ENCODE measurements at places on chromosomes 6 and 20. TPM values are rescaled to one million over a fixed set of nuclear protein-coding genes. Genes with fewer than 3 reads are reported as not detected.
A peak's percentile ranks its signal among the peaks of the same experiment; 100 is the strongest.

- peak; percentile 57 for DNase-seq
Measured at GRCh38 chr20:58310291-58310782, 822 bp downstream of the RAB22A start.

Gene OR2J3
- total RNA-seq = not detected

DNA sequence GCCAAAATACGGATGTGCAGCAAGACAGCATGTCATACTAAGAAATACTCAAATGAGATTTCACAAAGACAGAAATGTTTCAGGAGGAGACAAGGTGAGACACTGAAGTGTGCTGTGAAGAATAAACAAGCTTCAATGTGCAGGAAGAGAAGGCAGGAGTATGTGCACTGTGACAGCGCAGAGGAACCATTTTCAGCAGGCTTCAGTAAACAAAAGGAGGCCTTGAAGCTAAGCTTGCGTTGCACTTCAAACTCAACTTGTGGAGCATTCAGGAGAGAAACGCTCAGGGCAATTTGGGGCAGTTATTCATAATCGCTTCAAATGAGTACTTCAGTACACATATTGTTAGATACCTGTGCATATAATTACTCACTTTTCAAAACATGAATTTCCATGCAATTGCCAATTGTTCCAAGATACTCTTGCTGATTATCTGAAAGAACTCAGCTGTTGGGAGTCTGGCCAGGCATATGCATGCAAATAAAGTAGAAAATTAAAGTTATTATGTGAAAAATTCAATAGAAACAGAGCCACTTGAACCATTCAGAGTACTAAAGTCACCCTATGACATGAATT lies 234.2 kb upstream of the OPRM1 start:
- DNase-seq = no peak

GRCh38 chr6:157025437-157025836 lies 248.3 kb downstream of the ARID1B start:
- DNase-seq = peak; percentile 13

- DNase-seq = no peak
Measured at GRCh38 chr6:24997905-24998304, 62.1 kb upstream of the RIPOR2 start.

Gene THBS2
- 164 TPM for total RNA-seq

DNA sequence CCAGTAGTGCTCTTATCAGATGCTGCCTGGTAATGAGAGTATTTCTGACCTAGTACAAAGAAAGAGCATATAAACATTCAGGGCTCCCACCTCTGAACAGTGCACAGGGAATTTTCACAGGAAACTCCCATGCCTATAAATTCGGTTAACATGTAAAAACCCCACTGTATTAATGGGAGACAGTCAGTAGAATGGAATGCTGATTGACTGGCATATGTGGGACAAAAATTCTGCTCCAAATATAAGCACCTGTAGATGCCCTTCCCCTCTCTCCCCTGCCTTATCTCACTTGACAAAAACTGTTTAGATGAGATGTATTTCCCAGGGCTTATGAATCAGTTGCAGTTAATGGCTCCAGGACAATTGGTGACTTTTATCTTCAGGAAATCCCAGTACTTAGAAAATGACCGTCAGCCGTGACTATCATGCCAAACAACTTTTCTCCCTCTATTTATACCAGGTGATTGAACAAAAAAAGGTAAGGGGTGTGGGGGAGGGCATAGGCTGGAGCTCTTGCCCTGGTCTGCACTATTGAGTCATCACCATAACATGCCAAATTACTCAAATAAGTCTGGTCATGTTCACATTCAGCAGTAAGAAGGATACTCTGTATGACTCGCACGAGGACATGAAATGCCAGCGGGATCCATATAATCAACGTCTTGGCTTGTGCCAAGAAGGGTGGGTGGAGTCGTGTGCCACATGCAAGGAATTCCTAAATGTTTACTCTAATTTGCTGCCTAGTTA lies 176.4 kb upstream of the BMP2 start:
- DNase-seq = peak; percentile 85

Gene PRR18
- total RNA-seq = not detected

DNA sequence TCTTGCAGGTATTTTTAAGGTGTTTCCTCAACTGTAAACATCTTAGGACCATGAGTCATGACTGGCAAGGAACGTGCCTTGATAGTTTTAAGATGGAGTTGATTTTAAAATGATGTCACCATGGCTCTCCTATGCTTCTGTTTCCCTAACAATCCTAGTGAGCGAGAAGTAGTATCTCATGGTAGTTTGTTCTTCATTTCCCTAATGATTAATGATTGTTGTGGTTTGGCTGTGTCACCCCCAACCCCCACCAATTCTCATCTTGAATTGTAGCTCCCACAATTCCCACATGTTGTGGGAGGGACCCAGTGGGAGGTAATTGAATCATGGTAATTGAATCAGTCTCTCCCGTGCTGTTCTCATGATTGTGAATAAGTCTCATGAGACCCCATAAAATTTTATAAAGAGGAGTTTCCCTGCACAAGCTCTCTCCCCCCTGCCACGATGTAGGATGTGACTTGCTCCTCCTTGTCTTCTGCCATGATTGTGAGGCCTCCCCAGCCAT lies 16.8 kb upstream of the BNIP5 start:
- peak; percentile 74 for DNase-seq

DNA sequence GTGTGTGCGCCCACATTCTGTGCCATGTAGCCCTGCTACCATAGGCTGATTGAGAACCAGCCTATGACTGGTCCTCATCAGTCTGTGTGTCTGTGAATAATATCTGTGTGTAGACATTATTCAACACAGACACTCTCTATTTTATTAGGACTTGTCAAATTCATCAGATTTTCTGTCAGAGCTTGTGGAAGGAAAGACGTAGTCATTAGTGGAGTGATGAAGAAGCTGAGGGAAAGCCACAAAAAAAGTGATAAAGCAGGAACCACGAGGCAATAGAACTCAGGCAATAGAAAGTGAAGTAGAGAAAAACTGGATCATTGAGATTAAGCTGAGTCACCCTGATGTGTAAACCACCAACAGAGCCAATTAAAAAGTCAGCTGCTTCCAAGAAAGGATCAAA lies 122.2 kb upstream of the MARCKS start:
- DNase-seq = peak; percentile 62

DNA sequence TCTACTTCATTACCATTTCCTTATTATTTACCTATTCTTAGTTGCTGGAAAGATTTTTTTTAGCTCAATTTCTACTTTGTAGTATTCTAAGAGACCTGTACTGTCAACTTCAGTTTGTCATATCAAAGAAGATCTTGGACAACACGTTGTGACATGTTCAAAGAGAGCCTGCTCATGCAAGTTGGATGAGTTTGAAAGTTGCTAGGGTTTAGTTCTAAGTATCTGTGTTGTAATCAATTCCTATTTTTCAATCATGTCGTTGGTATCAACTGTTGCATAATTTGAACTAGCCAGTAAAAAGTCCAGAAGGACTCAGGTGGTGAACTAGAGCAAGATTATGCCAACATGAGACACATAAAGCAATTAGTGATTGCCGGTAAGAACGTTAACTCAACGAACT lies 30.2 kb downstream of the PKIB start:
- no peak for DNase-seq

Gene C20orf204
- 0.02 TPM for total RNA-seq

DNA sequence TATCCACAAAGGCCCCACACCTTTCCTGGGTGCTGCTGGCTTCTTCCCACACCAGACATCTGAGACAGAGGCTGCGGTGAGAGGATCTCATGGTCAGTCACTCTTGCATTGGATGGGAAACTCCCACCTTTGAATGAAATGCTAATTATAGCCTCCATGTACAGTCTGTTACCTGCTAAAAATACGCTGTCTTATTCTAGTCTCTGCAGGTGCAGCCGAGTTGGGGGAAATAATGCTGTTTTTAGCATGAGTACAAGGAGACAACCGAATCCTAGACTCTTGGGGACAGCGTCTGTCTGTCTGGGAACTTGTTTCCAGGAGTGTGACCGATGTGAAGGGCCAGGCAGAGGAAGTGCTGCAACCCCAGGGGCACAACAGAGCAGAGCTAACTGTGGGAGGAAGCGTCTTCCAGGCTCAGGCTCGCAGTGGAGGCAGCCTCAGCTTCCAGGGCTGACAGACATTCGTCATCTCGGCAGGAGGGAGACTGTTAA lies 286.2 kb downstream of the PREX1 start:
- no peak for DNase-seq

DNA sequence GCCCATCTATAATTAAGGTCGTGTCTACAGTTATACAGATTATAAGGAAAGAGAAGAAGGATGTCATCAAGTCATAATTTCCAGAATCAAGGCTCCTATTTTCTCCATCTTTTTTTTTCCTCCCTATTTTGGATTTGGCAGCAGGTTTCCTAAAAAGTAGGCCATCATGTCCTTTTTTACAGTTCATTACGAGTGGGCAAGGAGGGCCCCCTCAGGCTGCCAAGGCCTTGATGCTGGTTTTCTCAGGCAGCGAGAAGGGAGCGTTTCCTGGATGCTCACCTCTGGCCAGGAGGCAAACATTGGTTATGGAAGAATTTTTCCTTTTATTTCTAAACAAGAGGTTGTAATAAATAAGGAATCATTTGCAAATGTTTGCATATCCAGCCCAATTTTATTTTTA lies 414.6 kb downstream of the DHX35 start:
- DNase-seq = no peak

- no peak for DNase-seq
Measured at GRCh38 chr6:34276881-34277762, 28.3 kb upstream of the SMIM29 start.

Gene RAET1L
- total RNA-seq = not detected

- DNase-seq = peak; percentile 76
Measured at GRCh38 chr20:35823147-35823546, 51.3 kb downstream of the PHF20 start.

Gene HRH3
- total RNA-seq = not detected

DNA sequence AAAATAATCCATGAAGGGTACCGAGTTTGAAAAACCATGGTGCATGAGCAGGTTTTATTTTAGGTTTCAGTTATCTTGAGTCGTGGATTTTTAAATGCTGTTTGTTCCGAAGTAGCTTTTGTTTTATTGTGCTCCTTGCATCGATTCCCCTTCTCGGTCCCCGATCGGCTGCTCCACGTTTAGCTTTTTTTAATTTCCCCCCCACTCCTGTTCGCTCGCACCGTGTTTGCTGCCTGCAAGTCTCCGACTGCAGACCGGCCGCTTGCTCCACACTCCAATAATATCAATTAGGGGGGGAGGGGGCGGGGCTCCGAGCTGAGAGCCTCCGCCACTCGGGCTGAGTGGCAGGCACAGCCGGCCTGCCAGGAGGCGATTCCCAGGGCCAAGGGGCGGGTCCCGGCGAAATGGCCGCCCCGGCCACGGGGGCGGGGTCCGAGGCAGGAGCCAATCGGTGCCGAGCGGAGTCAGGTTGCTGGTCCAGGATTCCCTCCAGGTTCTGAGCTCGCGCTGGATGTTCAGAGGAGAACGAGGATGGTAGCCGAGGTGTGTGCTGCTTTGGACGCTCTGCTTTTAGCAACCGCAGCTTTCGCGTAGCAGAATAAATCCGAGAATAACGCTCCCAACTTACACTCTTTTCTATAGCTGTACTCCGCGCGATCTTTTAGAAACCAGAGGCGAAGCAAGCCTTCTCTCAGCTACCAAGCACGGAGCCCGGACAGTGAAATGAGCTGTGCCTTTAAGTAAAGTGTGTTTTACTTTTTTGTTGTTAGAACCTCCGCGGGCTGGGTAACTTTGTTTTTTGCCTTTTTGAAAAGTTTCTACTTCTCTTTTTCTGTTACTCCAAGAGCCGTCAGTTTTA lies at the start of gene EPHA7:
TSS of gene EPHA7 (minus strand) at position 256 of the 859 bp plus-strand sequence. CDS start at position 38, 218 bp downstream.
- peak; percentile 76 for DNase-seq

- no peak for DNase-seq
Measured at GRCh38 chr20:4088766-4089165, 73.4 kb upstream of the RNF24 start.

DNA sequence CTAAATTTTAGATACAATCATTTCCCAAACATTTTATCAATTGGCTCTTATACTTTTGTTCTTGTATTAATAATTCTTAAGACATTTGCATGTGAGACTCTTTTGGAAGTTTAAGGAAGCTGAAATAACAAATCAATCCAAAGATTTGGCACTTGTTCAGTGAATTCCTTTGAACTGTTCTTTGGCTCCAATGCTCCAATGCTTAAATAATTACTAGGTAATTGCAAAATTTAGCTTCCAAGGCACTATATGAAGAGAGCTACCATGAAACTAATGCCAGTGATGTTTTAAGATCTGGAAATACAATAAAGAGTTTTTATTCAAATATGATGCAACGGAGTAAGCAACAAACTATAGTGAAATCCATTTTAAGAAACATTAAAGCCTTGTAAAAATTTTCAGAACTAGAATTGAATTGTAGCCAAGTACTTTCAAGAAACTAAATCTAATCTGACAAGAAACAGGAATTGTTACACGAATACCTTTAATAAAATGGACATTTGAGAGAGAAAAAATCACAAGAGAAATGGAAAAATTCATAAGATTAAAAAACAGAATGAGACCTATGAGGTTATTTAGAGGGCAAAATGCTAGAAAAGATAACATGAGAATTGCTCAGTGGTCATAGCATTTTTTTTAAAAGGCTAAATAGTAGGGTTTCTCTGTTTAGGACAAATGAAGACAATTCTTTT lies 43.6 kb upstream of the SMLR1 start:
- DNase-seq = peak; percentile 17

Gene EBF4
- 1.5 TPM for total RNA-seq

DNA sequence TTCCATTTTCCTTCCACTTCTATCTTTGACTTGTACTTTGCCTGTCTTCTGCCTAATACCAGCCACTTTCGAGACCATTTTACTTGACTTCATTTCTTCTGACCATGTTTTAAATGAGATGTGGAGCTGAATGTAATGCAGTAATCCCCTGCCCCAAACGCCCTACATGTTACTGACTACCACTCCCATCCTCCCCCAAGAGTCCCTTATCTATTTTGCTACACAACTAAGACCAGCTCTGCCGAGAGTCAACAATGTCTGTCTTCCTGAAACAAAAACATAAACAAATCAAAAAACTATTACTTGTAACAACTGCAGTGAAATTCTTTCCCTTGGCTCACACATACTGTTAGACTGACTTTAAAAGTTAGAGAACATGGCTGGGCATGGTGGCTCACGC lies 27.1 kb upstream of the KIAA1586 start:
- DNase-seq = no peak

DNA sequence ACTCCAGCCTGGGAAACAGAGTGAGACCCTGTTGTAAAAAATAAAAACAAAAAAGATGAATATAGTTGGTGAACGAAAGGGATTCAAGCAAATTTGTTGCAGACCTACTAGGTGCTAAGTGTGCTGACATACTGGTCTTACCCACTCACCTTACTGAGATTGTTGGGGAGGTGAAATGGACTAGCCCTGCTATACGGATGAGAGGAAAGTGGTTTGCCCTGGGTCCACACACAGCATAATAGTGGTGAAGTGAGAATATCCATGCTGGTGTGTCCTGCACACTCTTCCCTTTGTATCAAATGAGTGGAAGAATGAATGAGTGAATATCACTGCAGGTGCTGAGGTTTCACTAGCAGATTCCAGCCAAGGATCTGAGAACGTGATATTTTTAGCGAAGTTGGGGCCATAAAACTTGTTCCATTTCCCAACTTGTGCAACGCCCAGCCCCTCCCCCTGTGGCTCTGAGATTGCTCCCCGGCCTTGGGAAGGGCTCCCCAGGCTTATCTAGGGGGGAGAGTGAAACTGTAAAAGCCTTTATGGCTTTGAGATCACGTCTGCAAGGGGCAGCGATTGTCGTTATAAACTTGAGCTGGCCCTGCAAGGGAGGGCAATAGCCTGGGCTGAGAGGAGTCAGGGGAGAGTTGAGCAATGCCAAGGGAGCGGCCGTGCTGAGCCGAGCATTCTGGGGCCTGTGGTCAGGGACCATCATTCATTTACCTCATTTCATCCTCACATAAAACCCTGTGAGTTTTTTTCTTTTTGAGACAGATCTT lies 33.2 kb upstream of the TTPAL start:
- no peak for DNase-seq

Gene ZC3H12D
- 0.17 TPM for total RNA-seq

All from M059J (cell line).